ENCODE measurements at places on chromosomes 4 and X.
A peak's percentile ranks its signal among the peaks of the same experiment; 100 is the strongest.

GRCh38 chrX:119399772-119400101 lies 601 bp downstream of the SLC25A43 start:
- no peak for DNase-seq

DNA sequence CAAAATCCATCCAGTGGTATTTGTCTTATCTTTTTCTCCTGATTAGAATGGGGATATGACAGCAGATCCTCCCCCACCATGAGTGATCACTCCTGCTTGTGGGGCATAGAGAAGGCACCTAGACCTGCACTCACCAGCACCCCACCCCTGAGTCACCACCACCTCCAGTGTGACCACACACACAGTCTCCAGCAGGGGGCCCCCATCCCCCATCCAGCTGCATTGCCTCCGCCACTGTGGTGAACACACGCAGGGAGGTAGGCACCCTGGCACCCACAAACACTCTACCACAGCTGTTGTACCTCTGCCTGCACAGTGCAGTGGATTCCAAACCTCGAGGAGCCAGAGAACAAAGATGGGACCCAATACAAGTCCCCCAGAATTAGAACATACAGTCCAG lies 9.0 kb upstream of the MAGEA8 start:
- no peak for DNase-seq

DNA sequence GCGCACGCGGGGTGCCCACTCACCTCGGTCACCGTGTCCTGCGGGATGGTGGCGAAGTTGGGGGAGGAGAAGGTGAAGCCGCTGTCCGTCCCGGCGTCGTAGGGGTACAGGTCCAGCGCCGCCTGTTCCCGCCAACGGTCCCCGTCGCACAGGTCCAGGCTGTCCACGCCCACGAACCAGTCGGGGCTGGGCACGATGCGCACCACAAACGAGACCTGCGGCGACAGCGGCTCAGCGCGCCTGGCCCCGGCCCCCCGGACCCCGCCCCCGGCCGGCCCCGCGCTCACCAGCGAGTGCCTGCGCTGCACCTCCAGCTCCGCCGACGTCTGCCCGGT lies 1.4 kb downstream of the SPON2 start:
- DNase-seq, result no peak

GRCh38 chrX:48989483-48989882 lies 12.6 kb downstream of the GRIPAP1 start:
- DNase-seq, result no peak

- DNase-seq, result no peak
Observed at GRCh38 chrX:11446336-11446735, 153.1 kb downstream of the AMELX start.

DNA sequence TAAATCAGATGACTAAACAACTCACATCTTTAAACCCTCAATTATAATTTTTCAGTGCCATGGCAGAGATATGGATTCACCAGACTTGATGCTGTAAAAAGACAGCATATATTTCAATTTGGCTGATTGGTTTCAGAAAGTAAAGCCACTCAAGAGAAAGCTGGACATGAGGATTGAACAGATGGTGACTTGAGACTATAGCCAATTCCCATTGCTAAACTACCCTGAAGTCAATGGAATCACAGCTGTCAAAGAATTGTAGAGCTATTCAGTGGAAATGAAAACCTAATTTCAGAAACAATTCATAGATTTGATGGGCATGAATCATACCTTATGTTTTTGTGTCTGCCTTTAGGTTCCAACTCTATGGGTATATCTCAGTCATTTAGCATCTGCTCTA lies 510.6 kb upstream of the BOD1L1 start:
- no peak for DNase-seq

DNA sequence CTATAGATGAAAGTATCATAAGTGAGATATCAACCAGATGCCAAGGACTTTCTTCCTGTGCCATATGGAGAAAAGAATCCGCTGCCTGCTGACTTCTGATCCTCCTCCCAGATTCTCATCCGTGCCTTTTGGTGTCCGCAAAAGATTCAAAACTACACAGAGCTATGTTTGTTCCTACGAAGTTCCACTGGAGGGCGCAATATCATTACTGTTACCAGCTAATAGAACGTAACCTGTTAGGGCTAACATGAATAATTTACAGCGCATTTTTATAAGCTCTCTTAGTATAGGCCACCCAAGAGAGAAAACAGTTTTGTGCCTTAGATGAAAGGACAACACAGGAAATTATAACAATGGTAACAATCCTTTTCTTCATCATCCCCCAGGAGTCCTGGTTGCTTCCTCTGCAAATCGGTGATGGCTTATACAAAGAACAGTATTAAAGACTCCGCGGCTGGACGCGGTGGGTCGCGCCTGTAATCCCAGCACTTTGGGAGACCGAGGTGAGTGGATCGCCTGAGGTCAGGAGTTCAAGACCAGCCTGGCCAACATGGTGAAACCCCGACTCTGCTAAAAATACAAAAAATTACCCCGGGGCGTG lies 22.8 kb upstream of the CENPVL3 start:
- DNase-seq, result no peak

DNA sequence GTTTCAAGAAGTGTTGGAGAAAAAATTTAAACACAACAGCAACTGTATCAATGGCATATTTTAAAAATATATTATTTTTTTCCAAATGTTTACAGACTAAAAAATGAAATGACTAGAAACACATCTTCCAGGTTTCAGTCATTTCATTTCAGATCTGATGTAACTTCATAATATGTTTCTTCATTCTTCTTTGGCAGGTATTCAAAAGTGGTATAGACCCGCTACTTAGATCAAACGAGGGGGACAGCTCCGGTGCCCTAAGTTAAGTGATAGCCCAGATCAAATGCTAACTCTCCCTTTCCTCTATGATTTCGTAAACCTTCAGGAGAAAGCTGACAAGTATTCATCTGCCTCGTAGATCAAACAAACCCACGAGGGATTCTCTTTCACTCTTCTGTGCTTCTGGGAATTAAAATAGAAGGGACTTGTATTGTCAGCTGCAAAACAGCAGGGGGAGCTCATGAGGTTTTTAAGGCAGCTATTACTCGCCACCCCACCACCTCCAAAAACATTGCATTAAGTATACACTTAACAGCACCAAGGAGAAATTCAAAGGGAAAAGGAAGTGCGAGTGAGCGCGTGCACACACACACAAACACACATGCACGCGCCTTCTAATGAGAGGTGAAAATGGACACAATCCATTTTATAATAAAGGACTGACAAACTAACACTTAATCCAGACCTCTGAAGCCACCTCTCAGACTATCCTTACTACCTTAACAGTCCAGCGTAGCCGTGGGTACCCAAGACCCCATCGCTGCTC lies 21.4 kb downstream of the HELT start:
- DNase-seq, result no peak

DNA sequence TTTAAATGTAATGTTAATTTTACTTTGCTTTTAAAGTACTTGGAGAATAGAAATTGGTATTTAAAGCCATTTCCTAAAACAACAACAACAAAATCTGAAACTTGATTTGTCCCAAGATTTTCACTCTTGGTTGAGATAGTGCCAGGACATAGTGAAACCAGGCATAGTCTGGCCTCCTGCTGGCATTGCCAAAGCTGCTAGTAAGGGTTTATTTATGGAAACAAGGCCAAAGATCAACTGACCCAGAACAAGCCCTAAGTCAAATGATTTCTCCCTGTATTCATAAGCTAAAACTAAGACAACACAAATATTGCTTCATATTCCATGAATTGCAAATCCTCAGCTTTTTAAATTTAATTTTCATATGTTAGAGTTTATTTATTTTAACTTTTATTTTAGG lies 227.5 kb upstream of the FGF13 start:
- no peak for DNase-seq

GRCh38 chrX:103608306-103608963 lies 672 bp downstream of the TCEAL3 start:
- DNase-seq, result no peak

DNA sequence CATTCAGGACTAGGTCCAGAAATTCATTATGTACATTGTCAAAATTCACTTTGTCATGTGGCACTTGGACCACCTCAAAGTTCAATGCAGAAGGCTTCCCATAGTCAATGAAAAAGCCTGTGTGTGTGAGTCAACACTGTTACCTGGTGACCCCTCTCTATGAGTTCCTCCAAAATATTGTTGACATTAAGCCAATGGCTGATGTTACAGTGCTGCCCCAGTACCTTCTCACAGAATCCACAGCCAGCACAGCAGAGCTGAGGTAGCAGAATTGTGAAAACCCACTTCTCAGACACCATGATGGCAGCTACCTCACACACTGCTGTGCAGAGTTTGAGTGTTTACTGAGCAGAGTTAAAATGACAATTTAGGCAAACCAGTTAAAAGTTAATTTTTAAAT lies 22.4 kb upstream of the UGT2B4 start:
- no peak for DNase-seq

DNA sequence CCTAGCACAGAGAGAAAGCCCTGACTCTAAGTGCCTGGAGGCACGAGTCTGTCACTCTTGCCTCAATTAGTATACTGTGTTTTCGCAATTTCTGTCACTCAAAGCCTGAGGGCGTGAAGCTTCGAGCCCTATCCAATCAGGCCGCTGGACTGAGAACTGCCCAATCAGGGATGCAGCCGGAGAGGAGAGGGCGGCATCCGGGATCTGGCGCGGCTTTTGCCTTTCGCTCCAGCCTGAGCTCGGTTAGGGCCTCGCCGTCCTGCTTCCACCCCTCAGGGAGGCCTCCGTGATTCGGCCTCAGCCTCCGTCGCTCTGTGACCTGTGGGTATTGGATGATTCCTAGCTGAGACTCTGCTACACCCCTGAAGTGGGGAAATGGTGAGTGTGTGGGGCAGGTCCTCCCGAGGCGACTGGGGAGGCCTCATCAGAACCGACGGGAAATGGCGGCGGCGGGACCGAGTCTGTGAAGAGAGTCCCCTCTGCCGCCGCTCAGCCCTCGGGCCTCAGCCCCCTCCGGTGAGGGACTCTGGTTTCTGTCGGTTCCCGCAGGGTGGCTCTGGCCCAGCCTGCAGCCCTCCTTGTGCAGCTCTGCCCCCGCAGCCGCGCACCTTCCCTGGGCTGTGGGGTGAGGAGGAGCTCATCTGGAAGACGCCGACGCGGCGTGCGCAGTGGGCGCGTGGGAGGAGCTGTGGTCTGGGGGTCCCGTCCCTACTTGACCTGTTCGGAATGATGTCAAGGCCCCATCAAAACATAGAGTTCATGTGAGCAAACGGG lies 48.5 kb downstream of the ZNF141 start:
- no peak for DNase-seq

GRCh38 chr4:147362938-147363337 lies 118.0 kb upstream of the EDNRA start:
- no peak for DNase-seq

DNA sequence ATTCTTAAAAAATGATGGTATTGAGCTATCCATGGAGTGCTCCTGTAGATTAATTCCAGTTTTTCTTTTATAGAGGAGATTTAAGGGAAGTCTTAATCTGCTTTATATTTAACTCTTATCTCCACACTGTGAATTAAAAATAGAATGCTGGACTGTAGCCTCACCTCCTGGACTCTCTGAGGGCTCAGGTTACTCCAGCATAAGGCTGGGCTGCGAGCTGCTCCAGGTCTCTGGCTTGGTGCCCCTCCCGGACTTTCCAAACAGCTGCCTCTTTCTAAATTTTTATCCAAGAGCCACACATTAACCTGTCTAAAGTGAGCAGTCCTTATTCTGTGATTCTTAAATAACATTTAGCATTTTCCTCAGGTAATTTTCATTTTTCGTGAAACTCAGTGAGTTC lies 218.7 kb upstream of the JADE1 start:
- no peak for DNase-seq

DNA sequence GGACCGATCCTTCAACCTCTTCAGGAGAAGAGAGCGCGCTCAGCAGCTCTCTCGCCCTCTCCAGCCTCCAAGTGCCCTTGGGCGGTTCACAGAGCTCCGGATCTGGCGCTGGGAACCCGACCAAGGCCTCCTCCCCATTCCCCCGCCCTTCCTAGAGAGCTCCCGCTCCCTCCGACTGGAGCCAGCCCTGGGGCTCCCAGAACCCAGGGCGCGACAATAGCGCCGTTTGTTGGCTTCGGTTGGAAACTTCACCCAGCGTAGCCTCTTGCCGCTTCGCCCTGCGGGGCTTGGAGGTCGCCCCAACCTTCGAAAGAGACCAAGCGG lies 3.1 kb upstream of the SOX3 start:
- DNase-seq, result no peak

DNA sequence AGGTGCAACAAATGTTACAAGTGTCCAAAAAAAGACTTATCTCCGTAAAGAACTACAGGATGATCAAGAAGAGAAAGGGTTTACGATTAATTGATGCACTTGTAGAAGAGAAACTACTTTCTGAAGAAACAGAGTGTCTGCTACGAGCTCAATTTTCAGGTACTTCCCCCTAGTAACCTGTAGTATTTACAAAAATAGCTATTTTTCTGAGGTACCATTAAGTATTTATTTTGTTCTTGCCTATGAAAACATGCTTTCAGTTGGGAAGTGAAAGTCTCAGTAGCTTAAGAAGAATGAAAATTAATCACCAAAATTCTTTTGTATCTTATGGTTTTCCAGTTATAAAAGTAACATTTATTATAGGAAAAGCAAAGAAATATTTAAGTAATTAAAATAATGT lies 5.9 kb downstream of the THAP9 start:
- no peak for DNase-seq

GRCh38 chrX:68758671-68759070 lies 70.2 kb upstream of the EFNB1 start:
- DNase-seq, result no peak

- no peak for DNase-seq
Observed at GRCh38 chr4:17939054-17939453, 82.5 kb downstream of the LCORL start.

DNA sequence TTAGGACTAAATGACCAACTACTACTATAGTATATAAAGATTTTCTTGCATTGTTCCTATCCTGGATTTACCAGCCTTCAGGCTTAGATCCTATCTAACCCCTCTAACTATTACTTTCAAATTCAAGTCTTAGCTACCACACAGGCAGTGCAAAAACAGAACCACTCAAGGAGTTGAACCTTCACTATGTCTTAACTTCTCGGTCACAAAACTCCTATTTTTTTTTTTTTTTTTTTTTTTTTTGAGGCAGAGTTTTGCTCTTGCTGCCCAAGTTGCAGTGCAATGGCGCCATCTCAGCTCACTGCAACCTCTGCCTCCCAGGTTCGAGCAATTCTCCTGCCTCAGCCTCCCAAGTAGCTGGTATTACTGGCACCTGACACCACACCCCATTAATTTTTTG lies 6.3 kb upstream of the FAM200B start:
- DNase-seq, result no peak

DNA sequence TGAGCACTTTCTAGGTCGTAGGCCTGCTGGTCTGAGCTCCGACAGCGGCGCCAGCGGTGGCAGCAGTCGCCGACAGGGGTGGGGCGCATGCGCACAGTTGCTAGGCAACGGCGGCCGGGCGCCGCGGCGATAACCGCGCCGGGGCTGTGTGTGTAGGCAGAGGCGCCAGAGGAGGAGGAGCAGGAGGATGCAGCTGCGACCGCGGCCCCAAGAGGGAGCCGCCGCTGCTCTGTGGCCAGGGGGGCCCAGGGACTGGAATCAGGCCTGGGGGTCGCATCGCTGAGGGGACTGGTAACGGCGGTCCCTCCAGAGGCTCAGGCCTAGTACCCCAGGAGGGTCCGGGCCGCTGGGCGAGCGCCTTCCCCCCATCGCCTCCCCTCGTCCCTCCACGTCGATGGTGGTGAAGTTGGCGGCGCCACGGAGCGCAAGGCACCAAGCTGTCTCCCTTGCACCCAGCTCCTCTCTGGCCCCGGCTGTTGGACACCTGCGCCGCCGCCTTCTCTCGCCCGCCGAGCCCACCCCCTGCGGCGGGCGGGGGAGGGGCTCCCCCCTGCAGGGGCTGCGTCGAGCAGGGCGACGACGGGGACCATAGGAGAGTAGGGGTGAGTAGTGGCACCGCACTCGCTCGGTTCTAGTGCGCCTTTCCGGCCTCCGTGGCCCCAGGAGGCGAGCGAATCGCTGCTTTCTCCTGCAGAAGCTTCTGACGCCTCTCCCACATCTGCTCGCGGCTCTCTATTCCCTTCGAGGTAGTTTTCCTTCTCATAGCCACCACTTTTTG lies 58.6 kb upstream of the ZC4H2 start:
- peak; percentile 6 for DNase-seq
